ENCODE measurements at places on chromosomes 5 and 9.

DNA sequence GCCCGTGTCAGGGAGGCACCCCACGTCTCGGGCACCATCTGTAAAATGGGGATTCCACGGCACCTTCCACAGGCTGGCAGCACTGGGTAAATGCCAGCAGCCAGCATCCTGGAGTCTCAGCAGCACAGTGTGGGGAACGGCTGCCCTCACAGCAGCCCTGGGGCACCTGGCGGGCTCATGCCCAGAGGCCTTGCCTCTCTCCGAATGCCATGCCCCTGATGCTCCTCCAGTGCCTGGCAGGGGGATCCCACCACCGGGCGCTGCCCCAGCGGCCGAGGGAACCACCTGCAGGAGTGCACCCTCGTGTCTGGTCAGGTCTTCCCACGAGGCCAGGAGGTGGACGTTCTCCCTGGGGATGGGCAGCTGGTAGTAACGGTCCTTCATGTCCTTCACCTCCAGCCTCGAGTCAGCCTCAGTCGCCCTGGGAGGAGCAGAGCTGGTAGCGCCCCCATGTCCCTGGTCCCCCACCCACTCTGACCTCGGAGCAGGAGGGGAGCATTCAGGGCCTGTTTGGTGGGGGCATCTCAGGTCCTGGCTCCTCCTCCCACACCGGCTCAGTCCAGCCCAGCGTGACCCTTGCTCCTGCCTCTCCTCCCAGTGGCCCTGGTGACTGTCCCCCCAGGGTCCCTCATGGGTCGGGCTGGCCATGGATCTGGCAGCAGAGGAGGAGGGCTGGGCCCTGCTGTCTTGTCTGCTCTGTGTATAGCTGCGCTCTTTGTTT, 49.9 kb upstream of the NRARP start:
- peak; percentile 35 for DNase-seq

- no peak for DNase-seq
These were observed 7.2 kb downstream of the NRG2 start for GRCh38 chr5:140035881-140036280.

GRCh38 chr9:124218987-124219461, 38.7 kb upstream of the NEK6 start:
- DNase-seq, result no peak

GRCh38 chr5:9801908-9802307, 171.8 kb upstream of the TAS2R1 start:
- no peak for DNase-seq

DNA sequence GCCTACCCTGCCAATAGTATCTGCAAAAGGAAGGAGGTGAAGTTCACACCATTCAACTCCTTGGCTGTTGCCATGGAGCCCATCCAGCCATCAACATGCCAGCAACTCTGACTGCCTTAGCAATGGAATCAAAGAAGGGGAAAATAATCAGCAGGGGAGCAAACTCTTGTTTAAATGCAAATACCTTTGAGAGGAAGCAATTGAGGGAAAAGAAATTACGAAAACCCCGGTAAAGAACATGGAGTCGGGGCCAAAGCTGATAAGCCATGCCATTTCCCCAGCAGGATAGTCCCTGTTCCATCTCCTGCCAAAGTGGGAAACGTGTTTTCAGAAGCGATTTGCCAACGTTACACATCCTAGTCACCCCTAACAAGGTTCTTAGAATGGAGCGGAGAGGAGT, 69.0 kb downstream of the MFAP3 start:
- no peak for DNase-seq

DNA sequence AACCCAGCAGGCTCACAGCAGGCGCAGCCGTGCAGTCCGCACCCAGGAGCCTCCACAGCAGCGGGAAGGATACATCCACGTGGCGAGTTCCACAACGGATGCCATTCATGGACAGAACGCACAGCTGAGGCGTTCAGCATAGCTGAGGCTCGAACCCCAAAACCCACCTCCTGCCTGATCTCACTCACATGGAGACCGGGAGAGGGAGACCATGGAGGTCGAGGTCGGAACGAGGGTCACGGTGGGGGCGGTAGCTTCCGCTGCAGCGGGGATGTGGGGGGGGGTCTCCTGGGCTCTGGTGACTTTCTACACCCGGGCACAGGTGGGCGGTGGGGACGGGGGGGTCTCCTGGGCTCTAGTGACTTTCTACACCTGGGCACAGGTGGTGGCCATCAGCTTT, 17.5 kb downstream of the TERT start:
- DNase-seq, result no peak

DNA sequence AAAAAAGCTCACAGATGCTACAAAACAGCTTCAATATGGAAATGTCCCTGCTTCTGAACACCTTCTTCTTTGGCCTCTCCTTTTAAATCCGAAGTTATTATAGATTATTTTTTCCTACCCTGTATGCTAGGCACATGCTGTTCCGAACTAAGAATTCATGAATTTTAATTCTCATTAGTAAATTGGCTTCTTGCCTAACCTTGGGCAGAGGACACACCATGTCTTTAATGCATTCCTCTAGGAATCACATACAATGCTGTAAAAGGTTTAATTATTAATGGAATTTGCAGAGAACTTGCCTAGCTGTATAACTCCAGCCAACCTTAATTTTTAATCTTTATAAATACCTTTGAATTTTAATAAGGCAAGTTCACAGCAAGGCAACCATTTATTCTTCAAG, 234.4 kb downstream of the NTRK2 start:
- no peak for DNase-seq

DNA sequence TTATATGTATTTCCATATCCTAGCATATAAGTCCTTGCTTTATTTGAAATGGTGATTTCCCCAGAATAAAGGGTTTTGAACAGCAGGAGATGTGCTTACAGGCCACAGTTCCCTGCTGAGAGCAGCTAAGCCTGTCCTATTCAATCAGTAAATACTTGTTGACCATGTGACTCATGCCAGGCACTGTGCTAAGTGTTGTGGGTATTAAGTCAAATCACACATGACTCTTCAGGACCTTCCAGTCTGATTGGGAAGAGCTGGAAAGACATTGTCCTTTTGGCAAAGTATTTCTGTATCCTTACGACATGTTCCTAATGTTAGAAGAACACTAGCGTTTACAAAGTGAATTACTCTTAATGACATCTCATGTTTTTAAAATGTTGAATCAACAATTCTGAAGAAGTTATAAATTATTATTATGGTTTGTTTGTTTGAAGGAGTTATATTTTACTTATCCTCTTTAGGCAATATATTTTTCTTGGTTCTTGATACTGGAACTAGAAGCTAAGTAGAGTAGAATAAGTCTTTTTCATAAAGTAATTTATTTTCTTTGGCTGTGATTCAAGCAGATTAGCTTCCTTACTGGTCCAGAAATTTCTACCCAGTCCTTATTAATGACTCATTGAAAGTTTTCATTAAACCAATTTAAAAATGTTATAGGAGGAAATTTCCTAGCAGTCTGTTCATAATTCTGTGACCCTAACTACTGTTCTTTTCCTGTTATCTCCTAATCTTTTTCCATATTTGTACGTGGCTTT, 82.1 kb downstream of the GAPVD1 start:
- DNase-seq, result peak; percentile 43

DNA sequence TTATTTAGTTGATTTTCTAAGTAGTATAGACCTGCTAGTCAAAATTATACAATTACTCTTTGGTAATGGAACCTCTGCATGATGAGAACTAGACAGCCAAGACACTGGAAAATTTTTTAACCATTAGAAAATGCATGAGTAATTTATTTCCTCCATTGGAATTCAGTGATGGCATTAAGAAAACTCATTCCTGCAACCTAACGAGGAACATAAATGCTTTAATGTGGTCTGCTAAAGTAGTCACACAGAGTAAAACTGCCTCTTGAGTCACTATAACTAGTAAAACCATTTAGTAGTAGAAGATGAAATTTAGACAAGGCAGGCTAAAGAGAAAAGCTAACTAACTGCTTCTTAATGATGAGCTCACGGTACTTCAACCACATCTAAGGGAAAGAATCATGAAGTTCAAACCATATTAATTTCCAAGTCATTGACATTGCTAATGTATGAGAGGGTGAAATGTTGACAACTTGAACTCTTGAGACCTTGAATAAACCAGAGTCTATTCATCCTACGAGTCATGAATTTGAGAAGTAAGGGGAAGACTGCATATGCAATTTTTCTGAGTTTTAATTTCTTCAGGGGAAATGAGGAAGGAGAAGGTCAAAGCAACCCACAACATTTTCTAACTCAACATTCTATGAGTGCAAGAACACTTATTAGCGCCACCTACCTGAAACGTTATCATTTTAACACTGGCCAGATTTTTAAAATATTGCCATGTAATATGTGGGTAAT, 74.4 kb downstream of the GLIS3 start:
- DNase-seq, result no peak

DNA sequence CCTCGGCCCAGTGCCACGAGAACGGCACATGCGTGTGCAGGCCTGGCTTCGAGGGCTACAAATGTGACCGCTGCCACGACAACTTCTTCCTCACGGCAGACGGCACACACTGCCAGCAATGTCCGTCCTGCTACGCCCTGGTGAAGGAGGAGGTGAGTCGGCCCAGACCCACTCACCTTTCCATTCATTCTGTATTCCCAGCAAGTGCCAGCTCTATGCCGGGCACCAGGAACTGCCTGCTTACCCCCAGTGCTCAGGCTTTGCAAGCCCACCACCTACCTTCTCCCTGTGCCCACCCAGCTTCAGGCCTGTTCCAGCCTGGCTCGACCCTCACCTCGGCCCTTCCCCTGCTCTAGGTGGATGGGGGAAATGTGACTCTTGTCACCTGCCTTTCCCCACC, 26.6 kb upstream of the AIF1L start:
- DNase-seq, result no peak

GRCh38 chr5:120823328-120823727, 359.2 kb downstream of the PRR16 start:
- DNase-seq, result no peak

GRCh38 chr5:160173-160510, 31.2 kb upstream of the LRRC14B start:
- DNase-seq, result no peak

All from D341Med (cell line).